T follicular helper cell (primary cell): ENCODE measurements at places on chromosomes 13 and 19.

- DNase-seq = no peak
Observed at GRCh38 chr19:4447327-4448146, 10.1 kb downstream of the UBXN6 start.

DNA sequence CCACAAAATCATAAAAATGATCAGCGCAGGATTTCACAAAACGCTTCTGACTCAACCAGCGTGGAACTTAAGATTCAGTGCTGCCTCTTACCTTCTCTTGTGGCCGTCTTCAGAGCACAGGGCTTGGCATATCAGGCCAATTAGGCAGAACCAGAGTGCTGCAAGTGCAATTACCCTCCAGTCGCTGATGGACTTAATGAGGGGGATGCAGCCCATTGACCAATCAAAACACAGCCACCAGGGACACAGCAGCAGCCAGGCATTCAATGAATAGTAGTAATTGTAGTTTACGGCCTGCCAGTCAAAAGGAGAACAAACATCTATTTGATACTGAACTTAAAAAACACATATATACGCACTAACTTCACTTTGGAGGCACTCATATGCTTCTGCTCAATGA, 38.2 kb downstream of the TMTC4 start:
- no peak for DNase-seq

DNA sequence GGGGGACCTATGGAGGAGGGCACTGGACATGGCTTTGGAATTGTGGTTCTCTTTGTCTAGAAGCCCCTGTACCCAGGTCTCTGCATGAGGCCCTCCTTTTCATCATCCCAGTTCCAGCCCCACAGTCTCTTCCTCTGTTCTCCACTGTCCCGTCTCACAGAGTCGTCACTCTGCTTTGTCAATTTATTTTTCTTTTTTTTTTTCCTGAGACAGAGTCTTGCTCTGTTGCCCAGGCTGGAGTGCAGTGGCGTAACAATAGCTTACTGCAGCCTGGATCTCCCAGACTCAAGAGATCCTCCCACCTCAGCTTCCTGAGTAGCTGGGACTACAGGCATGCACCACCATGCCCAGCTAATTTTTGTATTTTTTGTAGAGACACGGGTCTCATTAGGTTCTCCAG, 619 bp upstream of the EXOC3L2 start:
- DNase-seq = no peak

- no peak for DNase-seq
Observed at GRCh38 chr13:110637275-110637674, 21.9 kb downstream of the NAXD start.

DNA sequence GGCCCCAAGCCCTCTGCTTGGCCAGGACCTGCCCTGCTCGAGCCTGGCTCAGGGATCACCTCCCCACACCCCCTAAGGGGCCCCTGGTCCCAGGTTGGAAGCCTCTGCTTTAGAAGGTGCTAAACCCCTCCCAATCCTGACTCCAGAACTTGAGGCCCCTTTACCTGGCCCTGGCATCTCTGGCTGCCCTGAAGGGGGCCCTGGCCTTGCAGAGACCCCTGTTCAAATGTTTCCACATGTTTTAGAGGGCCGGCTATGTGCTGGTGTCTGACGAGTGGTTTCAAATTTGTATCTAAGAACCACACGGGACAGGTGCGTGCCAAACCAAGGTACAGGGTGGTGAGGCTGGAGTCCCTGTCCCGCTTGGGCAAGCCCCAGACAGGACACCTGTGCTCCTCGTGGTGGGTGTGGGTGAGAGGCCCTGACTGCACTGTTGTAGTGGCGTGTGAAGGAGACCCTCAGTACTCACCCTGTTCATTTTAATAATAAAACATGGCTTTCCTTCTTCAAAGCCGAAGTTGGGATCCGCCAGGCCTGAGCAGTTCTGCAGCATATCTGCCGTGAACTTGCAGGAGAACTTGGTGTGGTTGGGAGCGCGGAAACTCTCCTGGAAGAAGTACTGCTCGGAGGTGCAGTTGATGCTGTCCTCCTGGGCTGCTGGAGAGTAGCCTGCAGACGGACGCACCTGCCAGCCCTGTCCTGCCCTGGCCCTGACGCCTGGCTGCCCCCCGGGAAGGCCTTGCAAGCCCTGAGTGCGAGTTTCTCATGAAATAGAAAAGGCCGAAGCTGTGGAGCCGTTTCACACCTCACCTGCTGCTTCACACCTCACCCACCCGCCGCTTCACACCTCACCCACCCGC, 5.4 kb downstream of the ATP4B start:
- DNase-seq = no peak

DNA sequence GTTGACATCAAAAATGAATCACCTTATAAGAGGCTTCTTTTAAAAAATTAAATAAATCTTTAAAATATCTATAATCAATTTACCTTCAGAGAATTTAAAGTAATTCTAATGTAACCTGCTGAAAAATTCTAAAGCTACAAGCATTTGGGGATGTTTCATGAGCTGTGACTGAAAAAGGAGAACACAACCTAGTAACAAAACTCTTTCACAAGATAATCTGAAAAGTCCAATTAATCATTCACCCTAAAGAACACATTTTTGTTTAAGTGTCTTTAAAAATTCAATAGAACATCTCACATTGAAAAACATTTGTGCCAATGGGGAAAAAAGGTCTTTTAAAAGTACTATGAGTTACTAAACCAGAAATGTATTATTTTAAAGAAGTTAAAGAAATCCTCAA, 22.8 kb downstream of the KLF12 start:
- no peak for DNase-seq

DNA sequence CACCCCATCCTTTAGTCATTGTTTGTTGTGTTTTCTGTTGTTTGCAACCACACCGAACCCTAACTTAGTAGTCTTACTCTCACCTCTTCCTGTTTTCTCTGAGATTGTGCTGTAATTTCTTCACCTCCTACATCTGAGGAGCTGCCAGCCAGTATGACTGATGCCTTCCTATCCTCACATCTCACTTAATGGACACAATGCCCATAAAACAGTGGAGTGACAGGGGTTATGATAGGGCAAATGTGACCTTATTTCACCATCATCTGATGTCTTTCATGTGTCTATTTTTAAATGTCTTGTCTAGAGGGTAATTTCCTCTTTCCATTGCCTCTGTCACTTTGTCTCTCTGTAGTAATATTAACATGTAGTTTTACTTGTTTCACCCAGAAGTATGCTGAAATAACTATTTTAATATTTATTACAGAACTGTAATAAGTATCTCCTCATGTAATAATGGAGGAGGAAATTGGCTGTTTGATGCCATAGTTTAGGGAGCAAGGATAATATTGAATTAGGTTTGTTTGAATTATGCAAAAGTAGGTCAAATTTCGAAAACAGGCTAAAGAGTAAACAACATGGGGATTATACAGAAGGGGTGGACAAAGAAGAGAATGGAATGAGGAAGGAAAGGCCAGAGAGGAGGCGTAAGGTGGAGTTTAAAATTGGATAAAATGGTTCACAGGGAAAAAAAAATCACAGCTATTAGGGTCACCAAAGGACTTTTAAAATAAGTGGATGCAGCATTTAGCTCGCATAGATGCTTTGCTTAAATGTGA, 103.5 kb upstream of the SPRY2 start:
- no peak for DNase-seq

GRCh38 chr19:53537521-53538377, at the start of gene ZNF331:
Gene ZNF331, plus strand, starts transcription at chr19:53538145. Its CDS starts 31,232 bp downstream, at chr19:53569377.
- DNase-seq = peak; percentile 90
